ENCODE measurements at places on chromosomes 11 and 22. TPM values are rescaled to one million over a fixed set of nuclear protein-coding genes. Genes with fewer than 3 reads are reported as not detected.

GRCh38 chr11:76642341-76642740, 28.2 kb downstream of the LRRC32 start:
- no peak overlapping the region for H3K27ac ChIP-seq
- no peaks in the 10 kb centered on the region for H3K27me3 ChIP-seq
- H3K4me1 ChIP-seq, result no peaks in the 10 kb centered on the region
- H3K36me3 ChIP-seq, result no peaks in the 10 kb centered on the region

Gene PLAAT3
- 53.5 TPM for total RNA-seq

Gene DERL3
- 0.28 TPM for total RNA-seq

GRCh38 chr11:35012467-35013191, 96.2 kb downstream of the PDHX start:
- H3K4me3 ChIP-seq, result no peak overlapping the region
- H3K4me1 ChIP-seq, result peaks cover 27% of the 10 kb centered on the region
- no peak for DNase-seq
- H3K27me3 ChIP-seq, result no peaks in the 10 kb centered on the region
- no peak overlapping the region for H3K27ac ChIP-seq
- H3K36me3 ChIP-seq, result no peaks in the 10 kb centered on the region

DNA sequence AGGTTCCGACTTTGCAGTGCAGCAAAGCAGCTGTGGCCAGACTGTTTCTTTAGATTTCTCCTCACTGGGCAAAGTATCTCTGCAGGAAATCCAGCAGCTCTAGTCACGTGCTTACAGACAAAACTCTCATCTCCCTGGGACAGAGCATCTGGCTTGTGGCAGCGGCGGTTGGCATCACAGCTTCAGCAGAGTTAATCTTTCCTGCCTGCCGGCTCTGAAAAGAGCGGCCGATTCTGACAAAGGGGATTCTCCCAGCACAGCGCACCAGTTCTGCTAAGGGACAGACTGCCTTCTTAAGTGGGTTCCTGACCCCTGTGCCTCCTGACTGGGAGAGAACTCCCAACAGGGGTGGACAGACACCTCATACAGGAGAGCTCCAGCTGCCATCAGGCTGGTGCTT, 1357.3 kb upstream of the TENM4 start:
- H3K4me1 ChIP-seq, result no peaks in the 10 kb centered on the region
- H3K36me3 ChIP-seq, result no peaks in the 10 kb centered on the region
- H3K27ac ChIP-seq, result no peak overlapping the region
- no peaks in the 10 kb centered on the region for H3K27me3 ChIP-seq
- H3K4me3 ChIP-seq, result no peak overlapping the region

DNA sequence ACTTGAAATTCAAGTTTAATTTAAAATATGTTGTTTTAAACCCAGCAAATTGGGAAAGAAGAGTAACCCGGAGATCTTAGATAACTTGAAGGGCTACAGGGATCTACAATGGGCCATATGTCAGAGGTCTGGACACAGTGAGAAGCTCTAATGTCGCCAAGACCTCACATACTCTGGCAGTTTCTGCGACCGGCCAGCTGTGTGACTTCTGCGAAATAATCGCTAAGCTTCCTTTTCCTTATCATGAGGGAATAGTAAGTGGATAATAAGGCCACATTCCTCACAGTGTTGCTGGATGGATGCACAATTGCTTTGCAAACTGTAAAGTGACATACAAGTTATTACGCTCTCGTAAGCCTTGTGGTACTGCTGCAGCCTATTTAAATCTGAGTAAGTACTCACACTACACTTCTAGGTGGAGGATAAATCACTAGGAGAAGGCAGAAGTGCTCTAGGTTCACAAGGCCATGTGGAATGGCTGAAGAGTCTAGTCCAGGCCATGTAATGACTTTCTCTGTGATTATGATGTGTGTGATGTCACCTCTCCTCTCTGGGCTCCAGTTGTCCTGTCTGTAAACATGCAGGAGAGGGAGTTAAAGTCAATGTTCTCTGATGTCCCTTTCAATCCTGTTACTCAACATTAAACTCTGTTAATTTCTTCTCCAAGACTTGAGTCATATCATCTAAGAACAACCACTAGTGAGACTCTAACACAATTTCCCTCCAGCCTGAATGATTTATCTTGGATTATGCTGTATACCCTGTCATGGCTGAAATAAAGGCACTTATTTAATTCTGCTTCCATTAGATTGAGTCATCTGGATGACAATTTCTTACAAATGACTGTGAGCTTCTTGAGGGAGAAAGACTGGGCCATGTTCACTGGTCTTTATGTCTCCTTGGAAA, 192.6 kb upstream of the NARS2 start:
- no peak for DNase-seq
- H3K27me3 ChIP-seq, result no peaks in the 10 kb centered on the region
- no peaks in the 10 kb centered on the region for H3K36me3 ChIP-seq
- no peak overlapping the region for H3K27ac ChIP-seq
- no peaks in the 10 kb centered on the region for H3K4me1 ChIP-seq

- no peaks in the 10 kb centered on the region for H3K27me3 ChIP-seq
- peak overlapping the region; percentile 93 for H3K4me3 ChIP-seq
- peak overlapping the region; percentile 99 for H3K27ac ChIP-seq
- no peak for DNase-seq
- H3K36me3 ChIP-seq, result no peaks in the 10 kb centered on the region
Measured at GRCh38 chr11:94770563-94771120, 2.5 kb downstream of the AMOTL1 start.

DNA sequence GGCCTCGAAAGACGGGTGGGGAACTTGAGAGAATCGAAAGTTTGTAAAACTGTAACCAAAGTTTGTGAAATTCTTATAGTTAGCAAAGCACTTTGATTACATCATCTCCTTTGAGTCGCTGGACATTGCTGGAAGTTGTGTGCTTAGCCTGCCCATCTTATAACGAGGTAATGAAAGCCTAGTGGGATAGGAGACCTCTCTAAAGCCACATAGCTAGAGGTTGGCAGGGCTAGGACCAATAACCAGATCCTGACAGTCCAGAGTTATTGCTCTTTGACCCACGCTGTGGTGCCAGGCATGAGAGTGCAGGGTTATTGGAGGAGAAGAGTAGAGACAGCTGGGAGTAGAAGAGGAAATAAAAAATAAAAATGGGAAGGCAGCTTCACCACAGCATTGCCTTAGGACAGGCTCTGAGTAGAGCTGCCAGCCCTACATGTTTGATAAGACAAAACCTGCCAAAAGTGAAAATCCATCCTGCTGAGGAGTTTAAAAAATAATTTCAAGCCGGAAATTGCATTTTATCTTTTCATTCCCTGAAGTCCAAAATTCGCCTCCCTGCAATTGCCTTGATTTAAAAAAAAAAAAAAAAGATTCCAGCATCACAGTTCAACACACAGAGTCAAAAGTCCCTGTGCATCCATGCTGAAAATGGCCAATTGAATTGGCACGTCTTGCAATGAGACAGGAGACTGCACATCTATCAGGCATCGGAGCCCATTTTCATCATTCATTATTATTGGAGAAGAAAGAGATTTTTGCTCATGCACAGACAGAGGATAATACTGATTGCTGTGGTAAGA, 225.5 kb upstream of the POU2AF2 start:
- no peak for DNase-seq
- no peak overlapping the region for H3K4me3 ChIP-seq
- peaks cover 4% of the 10 kb centered on the region for H3K4me1 ChIP-seq
- no peaks in the 10 kb centered on the region for H3K27me3 ChIP-seq

Gene PKP3
- total RNA-seq, result 0.27 TPM

Gene ARHGAP8
- total RNA-seq, result 1.1 TPM

- H3K4me3 ChIP-seq, result no peak overlapping the region
- no peak for DNase-seq
- peak overlapping the region; percentile 36 for H3K27ac ChIP-seq
- H3K36me3 ChIP-seq, result peaks cover 14% of the 10 kb centered on the region
- no peaks in the 10 kb centered on the region for H3K27me3 ChIP-seq
Measured at GRCh38 chr11:9808943-9809342, 145.1 kb downstream of the SWAP70 start.

- H3K36me3 ChIP-seq, result peaks cover 25% of the 10 kb centered on the region
- peaks cover 23% of the 10 kb centered on the region for H3K4me1 ChIP-seq
- no peak overlapping the region for H3K4me3 ChIP-seq
- no peak for DNase-seq
Measured at GRCh38 chr22:19966908-19967750, 25.5 kb upstream of the TXNRD2 start.

Gene OR52A1
- not detected for total RNA-seq

Gene SSH3
- total RNA-seq, result 26.6 TPM

DNA sequence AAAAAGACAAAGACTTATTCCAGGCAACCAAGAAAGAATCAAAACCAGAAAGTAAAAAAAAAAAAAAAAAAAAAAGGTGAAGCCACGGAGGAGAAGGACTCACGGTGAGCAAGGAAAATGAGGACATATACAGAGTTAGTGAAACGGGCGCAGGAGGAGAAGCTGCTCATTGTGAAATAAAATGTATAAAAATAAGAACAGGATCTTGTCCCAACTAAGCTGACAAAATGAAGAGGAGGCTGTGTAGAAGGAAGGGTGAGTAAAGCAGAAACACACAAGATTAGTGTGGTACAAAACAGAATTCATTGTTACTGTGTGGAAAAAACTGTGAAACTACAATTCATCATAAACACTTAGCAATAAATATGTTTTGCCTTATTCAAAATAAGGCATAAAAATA, 7.6 kb downstream of the IL17REL start:
- H3K36me3 ChIP-seq, result no peaks in the 10 kb centered on the region
- H3K27me3 ChIP-seq, result peaks cover 18% of the 10 kb centered on the region
- no peak for DNase-seq
- H3K4me1 ChIP-seq, result peaks cover under 1% of the 10 kb centered on the region

Gene HBE1
- total RNA-seq, result not detected

Gene OR2AG2
- not detected for total RNA-seq

Gene IGLL5
- not detected for total RNA-seq

GRCh38 chr22:24543679-24544243, 11.2 kb downstream of the GUCD1 start:
- H3K4me3 ChIP-seq, result no peak overlapping the region
- peaks cover 17% of the 10 kb centered on the region for H3K4me1 ChIP-seq
- peaks cover 64% of the 10 kb centered on the region for H3K36me3 ChIP-seq
- H3K27ac ChIP-seq, result no peak overlapping the region
- no peak for DNase-seq

Gene MEI1
- 1.2 TPM for total RNA-seq

GRCh38 chr11:124346311-124346955, 26.4 kb upstream of the OR8D2 start:
- H3K4me1 ChIP-seq, result no peaks in the 10 kb centered on the region
- no peaks in the 10 kb centered on the region for H3K36me3 ChIP-seq
- DNase-seq, result no peak
- no peaks in the 10 kb centered on the region for H3K27me3 ChIP-seq

DNA sequence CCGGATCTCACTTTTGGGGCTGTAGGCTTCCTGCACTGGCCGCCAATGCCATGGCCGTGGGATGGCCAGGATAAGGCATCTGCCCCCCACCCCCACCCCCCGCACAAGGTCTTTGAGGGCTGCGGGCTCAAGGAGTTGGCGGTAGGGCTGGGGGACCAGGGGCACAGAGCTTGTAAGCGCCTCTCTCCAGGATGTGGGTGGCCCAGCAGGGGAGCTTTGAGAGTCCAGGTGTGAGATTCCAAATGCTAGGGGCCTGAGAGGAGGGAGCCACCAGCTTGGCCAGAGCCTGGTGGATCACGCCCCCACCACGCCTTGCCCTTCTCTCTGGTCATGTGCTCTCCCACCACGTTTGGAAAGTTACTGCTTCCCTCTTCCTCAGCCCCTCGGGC, 5.0 kb downstream of the CD81 start:
- no peaks in the 10 kb centered on the region for H3K27me3 ChIP-seq
- no peaks in the 10 kb centered on the region for H3K36me3 ChIP-seq

- H3K36me3 ChIP-seq, result no peaks in the 10 kb centered on the region
- no peaks in the 10 kb centered on the region for H3K4me1 ChIP-seq
- no peak overlapping the region for H3K4me3 ChIP-seq
Measured at GRCh38 chr11:79857377-79858214, 416.8 kb upstream of the TENM4 start.

- H3K4me3 ChIP-seq, result no peak overlapping the region
- no peak for DNase-seq
- no peak overlapping the region for H3K27ac ChIP-seq
Measured at GRCh38 chr11:26618441-26618840, 46.4 kb upstream of the MUC15 start.
